ENCODE measurements at places on chromosomes 12 and 14.
A peak's percentile ranks its signal among the peaks of the same experiment; 100 is the strongest.

GRCh38 chr14:51180577-51180976 lies 59.5 kb upstream of the TMX1 start:
- DNase-seq = no peak

GRCh38 chr12:13539051-13539450 lies 342.5 kb downstream of the EMP1 start:
- DNase-seq = no peak

DNA sequence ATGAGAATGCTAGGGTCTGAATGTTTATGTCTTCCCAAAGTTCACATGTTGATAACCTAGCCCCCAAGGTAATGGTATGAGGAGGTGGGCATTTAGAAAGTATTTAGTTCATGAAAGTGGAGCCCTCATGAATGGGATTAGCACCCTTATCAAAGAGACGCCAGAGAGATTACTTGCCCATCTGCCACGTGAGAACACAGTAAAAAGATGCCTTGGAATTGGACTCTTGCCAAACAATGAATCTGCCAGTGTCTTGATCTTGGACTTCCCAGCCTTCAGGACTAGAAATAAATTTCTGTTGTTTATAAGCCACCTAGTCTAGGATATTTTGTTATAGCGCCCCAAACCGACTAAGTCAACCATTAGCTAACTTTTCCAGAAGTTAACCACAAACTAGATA lies 92.0 kb upstream of the SLC38A4 start:
- DNase-seq = no peak

DNA sequence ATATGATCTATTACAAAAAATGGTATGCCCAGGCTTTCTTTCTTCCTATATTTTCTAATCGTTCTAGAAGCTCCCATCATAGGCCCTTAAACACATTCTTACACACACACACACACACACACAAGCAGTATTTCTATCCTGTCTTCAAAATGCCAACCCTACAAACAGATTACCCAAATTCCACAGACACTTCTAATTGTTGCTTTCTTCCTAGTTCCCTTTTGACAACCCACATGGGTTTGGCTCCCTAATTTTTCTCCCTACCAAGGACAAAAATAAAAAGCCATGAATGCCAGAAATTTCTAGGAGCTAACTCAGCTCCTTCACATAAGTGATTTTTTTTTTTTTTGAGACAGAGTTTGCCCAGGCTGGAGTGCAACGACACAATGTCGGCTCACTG lies 60.3 kb upstream of the NTF3 start:
- no peak for DNase-seq

DNA sequence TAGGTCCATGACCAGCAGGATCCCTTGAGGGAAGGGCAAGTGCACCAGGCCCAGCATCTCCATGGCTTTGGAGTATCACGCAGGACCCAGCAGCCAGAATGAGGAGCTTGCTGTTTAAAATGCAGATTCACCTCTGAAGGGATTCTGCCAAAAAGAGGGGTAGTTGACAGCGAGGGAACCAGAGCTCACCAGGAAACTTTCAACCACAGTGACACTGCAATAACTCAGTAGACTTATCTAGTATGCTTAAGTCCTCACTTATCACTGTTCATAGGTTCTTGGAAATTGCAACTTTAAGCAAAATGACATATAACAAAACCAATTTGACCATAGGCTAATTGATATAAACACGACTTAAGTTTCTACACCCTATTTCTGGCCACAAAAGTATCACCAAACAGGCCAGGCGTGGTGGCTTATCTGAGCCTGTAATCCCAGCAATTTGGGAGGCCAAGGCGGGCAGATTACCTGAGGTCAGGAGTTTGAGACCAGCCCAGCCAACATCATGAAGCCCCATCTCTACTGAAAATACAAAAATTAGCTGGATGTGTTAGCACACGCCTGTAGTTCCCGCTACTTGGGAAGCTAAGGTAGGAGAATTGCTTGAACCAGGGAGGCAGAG lies 21.4 kb upstream of the CKAP4 start:
- no peak for DNase-seq

- DNase-seq = no peak
Observed at GRCh38 chr12:3336606-3337311, 154.2 kb upstream of the PRMT8 start.

- peak; percentile 90 for DNase-seq
Observed at GRCh38 chr12:89179983-89180382, 172.3 kb downstream of the DUSP6 start.

GRCh38 chr12:124044809-124045321 lies 71.8 kb downstream of the ZNF664 start:
- no peak for DNase-seq

GRCh38 chr12:4435537-4435936 lies 10.1 kb downstream of the FGF6 start:
- no peak for DNase-seq

- no peak for DNase-seq
Observed at GRCh38 chr12:48786591-48787544, 2.0 kb downstream of the ADCY6 start.

- no peak for DNase-seq
Observed at GRCh38 chr14:65117769-65118745, 15.7 kb upstream of the MAX start.

DNA sequence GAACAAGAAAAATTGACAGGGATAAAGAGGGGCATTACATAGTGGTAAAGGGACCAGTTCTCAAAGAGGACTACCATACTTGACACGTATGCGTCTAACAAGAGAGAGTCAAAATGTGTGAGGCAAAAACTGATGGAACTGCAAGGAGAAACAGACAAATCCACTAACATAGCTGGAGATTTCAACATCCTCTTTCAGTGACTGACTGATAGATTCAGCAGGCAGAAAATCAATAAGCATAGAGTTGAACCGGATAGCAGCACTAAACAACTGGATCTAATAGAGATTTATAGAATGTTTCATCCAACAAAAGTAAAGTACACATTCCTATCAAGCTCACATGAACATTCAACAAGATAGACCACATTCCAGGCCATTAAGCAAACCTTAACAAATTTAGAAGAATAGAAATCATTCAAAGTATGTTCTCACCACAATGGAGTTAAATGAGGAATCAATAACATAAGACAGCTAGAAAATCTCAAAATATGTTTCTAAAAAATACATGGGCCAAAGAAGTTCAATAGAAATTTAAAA lies 16.1 kb upstream of the CRACR2A start:
- DNase-seq = no peak

DNA sequence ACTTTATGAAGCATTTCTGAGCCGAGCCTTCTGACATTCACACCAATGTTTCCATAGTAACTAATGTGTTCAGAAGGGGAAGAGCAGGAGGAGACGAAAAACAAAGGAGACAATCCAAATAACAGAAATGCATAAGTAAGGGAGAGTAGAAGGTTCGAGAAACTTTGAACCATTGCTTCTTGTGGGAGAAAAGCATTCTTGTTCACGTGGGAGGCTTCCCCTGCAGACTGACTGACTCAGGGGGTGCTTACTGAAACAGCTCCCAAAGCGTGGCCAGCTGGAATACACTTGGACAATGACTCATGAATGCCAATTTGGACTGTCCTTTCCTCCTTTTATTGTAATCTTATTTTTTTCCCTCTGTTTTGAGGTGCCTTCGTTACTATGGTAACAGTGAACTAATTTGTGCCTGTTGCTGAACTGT lies 73.9 kb downstream of the NEDD1 start:
- no peak for DNase-seq

DNA sequence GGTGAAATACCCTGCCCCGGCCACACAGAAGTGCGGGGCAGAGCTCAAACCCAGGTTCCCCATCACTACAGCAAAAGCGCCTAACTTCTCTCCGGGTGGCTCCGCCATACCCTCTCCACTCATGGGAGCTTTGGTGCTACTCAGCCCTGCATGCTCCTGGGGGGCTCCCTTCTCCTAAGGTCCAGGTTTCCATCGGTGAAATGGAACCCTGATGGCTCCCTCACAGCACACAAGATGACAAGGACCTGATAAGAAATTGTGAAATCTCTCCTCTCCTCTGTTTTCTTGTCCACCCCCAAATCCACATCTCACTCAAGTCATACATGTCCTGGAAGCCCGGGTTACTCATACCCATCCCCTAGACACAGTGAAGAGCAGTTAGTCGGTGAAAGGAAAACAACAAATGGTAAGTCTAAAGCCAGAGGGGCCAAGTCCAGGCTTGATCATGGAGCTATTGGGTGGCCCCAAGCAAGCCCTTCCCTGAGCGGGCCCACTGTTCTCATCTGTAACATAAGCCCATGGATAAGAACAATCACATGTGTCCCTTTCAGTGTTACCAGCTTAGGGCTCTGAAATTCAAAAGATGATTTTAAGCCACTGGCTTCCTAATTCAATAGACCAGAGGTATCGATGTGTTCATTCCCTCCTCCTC lies 317.5 kb downstream of the BCL11B start:
- DNase-seq = no peak

GRCh38 chr14:44361083-44361482 lies 146.0 kb downstream of the FSCB start:
- DNase-seq = no peak
